ENCODE measurements at places on chromosomes 5 and 9.

GRCh38 chr9:112786829-112787520 is 36.4 kb downstream of the SNX30 start:
- no peak for DNase-seq

DNA sequence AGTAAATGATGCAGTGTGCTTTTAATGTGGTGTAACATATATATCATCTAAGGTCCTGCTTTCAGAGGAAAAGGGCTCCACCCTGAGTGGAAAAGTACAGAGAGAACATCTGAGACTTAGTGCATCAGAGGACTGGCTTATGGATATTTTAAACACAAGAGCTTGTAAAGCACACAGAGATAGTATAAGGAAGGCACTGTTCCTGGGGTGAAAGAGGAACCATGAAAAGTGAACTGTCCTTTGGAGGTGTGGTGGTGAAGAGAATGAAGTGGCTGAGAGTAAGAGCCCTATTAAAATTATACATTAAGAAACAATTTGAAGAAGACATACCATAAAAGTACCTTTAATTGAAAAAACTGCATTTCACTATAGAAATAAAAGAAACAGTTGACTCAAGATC is 68.9 kb downstream of the CSF2 start:
- no peak for DNase-seq

DNA sequence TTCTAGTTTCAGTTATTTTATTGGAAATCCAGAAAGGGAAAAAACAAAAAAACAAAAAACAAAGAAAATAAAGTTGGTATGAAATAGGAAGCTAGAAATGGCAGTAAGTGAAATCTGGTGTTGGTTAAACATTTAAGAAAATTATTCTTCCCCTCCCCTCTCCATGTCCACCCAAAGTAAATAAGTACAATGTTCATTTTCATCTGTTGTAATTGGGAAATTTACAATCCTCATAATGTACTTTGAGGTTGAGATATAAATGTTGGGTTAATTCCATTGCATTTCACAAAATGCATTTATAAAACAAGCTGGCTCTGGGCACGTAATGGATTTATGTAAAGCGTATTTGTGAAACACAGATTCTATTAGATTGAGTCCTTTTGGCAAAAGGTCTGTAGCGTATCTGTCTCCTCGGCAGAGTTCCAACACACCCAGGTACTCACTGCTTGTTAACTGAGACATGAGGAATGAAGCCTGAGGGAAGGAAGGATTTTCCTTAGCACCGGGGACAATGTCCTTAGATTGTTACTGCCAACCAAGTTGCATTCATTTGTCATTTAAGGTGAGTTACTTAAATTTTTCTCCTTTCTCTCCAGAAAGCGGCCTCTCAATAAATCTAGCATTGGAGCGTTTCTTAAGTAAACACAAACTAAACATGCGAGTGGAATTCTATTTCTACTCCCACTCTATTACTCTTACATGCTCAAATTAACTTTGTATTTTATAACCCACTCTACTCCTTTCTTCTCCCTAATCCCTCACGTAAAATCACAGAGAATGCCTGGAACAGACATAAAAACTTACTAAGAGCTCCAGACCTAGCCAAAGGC is 912.3 kb upstream of the WWC1 start:
- DNase-seq = no peak

DNA sequence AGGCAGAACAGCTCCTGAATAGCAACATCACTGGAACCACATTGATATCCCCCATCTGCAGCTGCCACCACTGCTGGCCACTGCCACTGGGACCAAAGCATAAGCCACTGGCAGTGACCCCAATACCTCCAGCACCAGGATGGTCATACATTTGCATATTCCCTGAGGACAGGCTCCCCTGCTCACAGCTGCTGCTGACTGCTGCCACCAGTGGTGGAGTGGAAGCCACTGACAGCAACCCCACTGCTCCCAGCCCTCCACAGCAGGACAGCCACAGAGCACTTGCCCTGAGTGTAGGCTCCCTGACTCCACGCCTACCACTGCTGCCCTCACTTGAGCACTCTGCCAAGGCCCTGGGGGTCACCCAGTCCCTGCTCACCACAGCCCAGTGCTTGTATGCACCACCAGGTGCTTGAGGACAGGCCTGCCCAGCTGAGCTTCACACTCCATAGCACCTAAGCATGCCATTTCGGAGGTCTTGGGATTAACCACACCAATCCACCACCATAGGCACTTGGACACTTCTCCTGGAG is 327.4 kb upstream of the RPS23 start:
- no peak for DNase-seq

GRCh38 chr9:100674419-100675122 is 96.7 kb downstream of the CAVIN4 start:
- DNase-seq = no peak

- no peak for DNase-seq
Measured at GRCh38 chr9:93962017-93962416, 6.9 kb upstream of the BARX1 start.

All from amygdala (tissue), 56 donors.